ENCODE measurements at places on chromosomes 7 and 10. TPM values are rescaled to one million over a fixed set of nuclear protein-coding genes. Genes with fewer than 3 reads are reported as not detected.

Gene IDI1
- polyA plus RNA-seq: 59.7 TPM

Gene NXPH1
- not detected for polyA plus RNA-seq

Gene GPNMB
- 43.9 TPM for polyA plus RNA-seq

Gene SLC16A9
- 91.1 TPM for polyA plus RNA-seq

Gene MICALL2
- polyA plus RNA-seq: 16.6 TPM

Gene TNRC18
- polyA plus RNA-seq: 12.5 TPM

- DNase-seq: no peak
Observed at GRCh38 chr7:18262058-18262457, 233.5 kb upstream of the HDAC9 start.

DNA sequence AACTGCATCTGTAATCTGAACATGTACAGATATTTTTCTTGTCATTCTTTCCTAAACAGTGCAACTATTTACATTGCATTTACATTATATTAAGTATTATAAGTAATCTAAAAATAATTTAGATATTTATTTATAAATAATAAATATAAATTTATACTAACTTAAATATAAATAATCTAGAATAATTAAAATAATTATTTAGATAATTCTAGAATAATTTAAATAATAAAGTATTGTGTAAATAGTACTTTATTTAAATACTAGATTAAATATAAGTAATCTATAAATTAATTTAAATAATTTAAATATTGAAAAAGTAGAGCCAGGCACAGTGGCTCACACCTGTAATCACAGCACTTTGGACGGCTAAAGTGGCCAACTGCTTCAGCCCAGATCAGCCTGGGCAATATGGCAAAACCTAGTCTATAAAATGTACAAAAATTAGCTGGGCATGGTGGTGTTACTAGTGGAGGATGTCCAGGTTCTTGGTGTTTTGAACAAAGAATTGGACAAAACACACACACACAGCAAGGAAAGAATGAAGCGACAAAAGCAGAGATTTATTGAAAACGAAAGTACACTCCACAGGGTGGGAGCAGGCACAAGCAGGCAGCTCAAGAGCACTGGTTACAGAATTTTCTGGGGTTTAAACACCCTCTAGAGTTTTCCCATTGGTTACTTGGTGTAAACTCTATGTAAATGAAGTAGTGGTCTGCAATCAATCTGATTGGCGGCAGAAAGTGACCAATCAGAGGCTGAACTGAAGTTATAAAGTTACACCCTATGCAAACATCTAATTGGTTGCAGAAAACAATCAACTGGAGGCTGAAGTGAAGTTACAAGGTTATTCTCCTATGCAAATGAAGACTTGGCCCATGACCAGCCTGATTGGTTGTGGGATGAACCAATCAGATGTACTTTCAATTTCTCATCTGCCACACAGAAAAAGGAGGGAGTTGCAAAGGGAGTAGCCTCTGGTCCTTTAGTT lies 100.2 kb upstream of the SP4 start:
- no peak for DNase-seq

DNA sequence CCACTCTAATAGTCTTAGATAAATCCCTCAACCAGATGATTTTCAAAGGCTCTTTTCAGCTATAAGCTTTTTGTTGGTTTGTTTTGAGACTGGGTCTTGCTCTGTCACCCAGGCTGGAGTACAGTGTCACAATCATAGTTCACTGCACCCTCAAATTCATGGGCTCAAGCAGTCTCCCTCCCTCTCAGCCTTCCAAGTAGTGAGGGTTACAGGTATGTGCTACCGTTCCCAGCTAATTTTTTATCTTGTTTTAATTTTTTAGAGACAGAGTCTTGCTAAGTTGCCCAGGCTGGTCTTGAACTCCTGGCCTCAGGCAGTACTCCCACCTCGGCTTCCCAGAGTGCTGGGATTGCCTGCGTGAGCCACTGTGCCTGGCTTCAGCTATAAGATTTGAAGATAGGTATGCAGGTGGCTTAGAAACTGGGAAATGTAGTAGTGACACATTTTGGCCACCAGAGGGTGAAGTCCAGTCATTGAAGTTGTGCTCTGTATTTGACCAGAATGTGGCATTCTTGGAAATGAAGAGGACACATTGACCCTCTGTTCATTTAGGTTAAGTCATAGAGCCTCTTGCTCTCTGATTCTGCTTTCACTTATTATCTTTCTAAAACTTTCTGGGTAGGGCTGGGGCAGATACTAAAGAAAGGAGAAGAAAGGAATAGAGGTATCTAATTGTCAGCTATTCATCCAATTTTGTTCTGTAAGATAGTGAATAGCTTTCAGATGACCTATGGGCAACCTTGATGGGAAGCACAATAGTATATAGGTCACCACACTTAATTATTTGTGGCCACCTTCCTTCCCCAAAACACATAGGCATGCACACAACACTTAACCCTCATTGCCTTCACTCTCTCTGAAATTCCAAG lies 36.0 kb downstream of the R3HCC1L start:
- peak; percentile 77 for DNase-seq

DNA sequence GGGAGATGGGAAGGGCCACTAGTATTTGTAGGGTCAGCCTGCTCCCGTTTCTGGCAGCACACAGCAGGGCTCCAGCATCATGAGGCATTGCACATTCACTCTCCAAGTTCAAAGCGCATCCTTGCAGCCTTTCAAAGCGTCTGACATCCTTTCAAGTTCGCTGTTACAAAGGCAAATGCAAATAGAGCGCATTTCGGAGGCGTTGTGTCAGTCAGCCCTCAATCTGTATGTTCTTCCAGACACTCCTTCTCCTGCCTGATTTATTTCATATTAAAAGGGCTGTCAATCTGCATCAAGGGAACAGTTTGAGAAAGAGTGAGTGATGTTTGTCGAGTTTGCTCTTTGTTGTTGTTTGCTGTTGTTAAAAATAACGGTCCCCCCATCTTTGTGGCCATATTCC lies 188.5 kb downstream of the SNX10 start:
- no peak for DNase-seq

- no peak for DNase-seq
Observed at GRCh38 chr7:151722533-151722932, 154.4 kb downstream of the PRKAG2 start.

GRCh38 chr10:17001961-17002749 lies 127.5 kb downstream of the CUBN start:
- DNase-seq: no peak

DNA sequence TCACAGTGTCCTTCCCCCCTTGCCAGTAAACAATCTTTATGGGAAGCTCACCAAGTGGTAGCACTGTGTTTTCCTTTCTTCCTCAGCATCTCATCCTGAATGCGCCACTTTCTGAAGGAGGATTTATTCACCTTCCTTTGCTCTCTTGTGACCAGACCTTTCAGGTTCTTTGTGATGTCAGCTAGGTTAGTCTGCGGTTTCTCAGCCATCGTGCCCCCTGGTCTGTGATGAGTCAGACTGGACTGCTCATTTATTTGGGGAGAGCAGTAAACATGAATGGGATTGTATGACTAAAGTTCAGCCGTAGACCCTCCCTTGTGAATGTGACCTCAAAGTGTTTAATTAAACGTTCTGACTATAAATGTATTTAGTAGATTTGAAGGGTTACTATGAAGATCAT lies 235.1 kb upstream of the CELF2 start:
- no peak for DNase-seq

GRCh38 chr7:144074374-144074773 lies 4.8 kb downstream of the OR2A25 start:
- no peak for DNase-seq

GRCh38 chr10:35564341-35564968 lies 40.7 kb upstream of the GJD4 start:
- DNase-seq: peak; percentile 50

- DNase-seq: no peak
Observed at GRCh38 chr10:32333849-32334248, 13.1 kb downstream of the EPC1 start.

DNA sequence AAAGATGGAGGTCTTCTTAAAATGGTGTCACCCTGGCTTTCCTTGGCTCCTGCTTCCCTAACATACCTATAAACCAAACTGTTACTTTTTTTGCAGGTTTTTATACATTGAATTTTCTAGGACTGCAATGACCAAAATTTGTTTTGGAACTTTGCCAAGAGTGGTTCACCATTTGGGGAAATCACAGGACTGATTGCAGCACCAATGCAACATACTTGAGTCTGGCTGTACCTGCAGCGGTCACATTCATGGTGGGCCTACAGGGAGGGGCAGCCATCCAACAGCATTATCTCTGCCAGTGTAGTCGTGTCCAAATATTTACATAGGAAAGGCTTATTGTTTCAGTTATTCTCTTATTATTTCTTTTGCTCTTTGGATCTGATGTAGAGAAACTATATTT lies 69.0 kb downstream of the HACD1 start:
- DNase-seq: peak; percentile 23

DNA sequence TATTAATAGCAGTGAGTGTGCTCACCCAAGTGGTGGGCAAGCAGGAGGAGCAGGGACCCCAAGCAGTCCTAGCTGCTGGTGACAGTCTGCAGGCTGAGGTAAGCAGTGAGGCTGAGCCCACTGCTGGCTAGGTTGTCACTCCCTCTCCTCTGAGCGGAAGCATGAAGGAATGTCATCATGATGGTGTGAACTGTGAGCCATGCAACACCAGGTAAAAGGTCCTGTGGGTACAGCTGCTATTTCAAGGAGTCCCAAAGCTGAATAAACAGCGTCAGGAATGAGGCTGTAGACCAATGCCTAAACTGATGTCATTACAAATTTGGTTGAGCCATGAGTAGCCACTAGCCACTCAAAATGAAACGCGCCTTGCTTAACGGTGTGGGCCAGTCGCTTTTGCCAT lies 126.1 kb downstream of the RNF32 start:
- DNase-seq: no peak

DNA sequence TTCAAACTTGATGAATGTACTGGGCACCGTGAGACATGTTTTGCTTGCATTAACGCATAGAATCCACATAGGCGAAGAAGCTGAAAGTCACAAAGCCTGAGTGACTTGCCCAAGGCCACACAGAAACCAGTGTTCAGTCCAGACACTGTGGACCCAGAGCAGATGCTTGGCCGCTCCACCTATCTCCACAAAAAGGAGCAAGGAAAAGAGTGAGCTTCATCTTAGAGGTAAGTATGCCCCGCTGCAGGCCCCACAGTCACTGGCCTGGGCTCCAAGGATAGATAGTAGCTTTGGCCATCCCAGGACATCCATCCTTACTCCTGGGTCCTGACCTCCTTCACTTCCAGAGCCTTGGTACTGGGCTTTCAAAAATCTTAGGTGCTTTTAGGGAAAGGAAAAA lies 60.1 kb upstream of the SAMD8 start:
- no peak for DNase-seq

- DNase-seq: no peak
Observed at GRCh38 chr7:69283421-69283820, 314.9 kb upstream of the AUTS2 start.
